ENCODE measurements at places on chromosomes 3 and 15. TPM values are rescaled to one million over a fixed set of nuclear protein-coding genes. Genes with fewer than 3 reads are reported as not detected.

POPDC2 gene
- 6.0 TPM for total RNA-seq

GPR62 gene
- not detected for total RNA-seq

CFAP44 gene
- total RNA-seq = 33.8 TPM

CEMIP gene
- total RNA-seq = 0.24 TPM

ITIH4 gene
- total RNA-seq = 38.5 TPM
